Stimulated activated CD8-positive, alpha-beta memory T cell treated with anti-CD3 and anti-CD28 coated beads, Interleukin-7, amount 100 ng/mL, for 1 hour (primary cell): ENCODE measurements at places on chromosomes 2 and 18.

DNA sequence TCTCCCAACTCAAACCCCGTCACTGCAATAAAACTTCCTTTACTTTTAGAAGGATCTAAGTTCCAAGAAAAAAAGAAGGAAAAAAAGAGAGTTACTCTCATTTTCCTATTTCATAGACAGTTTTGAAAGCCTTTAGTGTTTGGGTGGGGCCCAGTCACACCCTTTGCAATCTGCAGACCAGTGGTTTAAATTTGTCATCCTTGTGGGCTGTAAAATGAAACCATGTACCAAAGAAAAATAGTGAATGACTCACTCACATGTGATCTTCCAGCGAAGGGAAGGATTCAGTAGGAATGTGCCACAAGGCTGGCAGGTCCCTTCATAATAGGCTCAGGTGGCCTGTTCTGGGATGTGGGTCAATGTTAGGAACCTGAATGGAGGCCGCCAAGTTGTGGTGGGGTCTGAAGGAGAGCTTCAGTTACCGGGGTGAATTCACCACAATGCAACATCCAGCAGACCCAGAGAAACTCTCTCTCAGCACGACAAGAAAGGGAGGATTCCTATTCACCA is 28.3 kb downstream of the ANXA4 start:
- no peak for DNase-seq

GRCh38 chr2:33620-34019 is 12.7 kb downstream of the FAM110C start:
- DNase-seq, result no peak

- DNase-seq, result no peak
Measured at GRCh38 chr18:52163478-52163877, 176.5 kb upstream of the DCC start.

DNA sequence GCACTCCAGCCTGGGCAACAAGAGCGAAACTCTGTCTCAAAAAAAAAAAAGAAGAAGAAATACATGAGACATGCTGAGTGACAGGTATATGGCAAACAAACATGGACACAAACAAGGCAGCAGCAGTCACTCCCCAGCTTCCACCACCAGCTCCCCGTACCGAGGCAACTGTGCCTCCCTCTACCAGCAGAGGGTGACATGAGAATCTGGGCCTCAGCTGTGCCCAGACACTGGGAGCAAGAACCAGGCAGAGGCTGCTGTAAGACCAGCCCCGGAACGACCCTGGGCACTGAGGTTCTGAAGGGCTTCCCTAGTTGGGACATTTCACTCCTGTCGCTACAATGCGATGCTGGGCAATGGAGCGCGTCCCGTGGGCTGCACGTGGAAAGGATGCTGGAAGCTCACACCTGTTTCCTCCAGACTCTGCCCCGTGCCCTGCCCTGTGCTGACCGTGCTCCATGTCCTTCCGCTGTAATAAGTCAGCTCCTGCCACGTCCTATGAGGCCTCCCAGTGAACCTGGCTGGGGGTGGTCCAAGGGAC is 37.1 kb downstream of the BOK start:
- no peak for DNase-seq

DNA sequence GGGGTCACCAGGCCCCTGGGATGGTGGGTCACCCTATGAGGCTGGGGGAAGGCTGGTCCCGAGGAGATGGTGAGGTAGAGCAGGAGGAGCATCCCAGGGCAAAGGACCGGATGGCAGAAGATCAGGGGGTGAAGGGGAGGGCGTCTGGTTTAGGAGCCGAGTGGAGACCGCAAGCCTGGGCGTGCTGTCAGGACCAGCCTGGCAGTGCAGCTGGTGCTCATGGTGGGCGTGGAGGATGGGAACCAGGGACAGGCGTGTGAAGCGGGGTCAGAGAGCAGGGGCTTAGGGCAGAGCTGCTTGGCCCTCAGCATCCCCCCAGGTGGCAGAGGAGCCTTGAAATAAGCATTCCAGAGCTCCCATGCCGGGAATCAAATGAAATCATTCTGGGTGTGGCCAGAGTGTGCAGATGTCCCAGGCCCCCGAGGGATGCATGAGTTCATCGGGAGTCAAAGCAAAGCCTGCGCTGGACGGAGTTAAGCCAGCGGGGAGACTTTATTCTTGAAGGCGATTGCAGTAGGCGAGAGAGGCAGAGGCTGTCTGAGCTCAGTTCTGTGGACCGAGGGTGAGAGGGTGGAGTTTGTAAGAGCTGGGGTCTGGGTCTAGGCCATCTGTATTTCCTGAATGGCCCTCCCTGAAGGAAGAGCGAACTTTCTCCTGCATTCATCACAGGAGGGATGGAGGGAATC is 33.1 kb upstream of the MBP start:
- DNase-seq, result no peak

DNA sequence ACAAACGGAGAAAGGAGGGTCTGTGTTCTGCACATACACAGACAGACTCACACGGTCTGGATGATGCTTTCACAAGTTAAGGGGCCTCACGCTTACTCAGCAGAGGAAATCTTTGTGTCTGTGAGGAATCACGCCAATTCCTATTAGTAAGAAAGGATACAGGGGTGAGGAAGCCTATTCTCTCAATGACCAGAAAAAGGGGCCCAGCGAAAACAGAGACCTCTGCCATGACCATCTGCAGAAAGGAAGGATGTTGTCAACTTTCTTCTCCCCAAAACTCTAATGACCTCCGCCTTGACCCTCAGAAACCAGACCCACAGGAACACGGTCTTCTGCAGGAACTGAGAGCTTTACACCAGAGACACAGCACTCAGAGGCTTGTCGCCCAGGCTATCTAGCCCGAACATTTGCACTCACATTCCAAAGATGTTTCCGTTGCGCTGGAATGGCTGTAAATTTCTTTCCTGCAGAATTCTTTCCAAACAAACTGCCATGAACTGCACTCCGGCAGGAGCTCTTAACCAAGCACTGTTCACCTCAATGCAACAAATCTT is 186.3 kb downstream of the TCF4 start:
- no peak for DNase-seq

DNA sequence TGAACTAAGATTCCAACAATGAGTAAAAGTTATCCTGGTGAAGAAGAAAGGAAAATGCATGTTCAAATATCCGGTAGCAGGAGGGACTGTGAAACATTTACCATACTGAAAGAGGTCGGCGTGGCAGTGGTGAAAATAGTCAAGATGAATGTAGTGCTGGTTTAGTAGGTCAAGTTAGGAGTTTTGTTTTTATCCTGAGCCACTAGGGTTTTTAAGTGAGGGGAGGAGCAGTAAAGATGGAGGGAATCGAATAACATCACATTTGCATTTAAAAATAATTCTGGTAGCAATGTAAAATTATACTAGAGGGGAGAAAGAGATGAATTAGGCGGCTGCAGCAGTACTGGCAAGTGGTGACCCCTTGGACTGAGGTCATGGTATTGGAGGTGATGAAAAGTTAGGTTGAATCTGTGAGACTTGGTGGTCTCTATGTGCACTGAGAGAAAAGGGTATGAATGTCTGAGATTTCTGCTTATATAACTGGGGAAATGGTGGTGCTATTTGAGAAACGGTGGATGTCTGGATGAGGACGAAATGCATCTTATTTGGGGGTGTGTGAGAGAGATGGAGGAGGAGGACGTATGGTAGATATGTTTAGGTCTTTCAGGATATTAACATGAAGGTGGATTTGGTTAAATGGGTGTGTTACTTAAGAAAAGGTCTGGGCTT is 5.9 kb downstream of the VAPA start:
- DNase-seq, result no peak

- no peak for DNase-seq
Measured at GRCh38 chr2:78814331-78814986, 211.0 kb upstream of the REG3G start.

DNA sequence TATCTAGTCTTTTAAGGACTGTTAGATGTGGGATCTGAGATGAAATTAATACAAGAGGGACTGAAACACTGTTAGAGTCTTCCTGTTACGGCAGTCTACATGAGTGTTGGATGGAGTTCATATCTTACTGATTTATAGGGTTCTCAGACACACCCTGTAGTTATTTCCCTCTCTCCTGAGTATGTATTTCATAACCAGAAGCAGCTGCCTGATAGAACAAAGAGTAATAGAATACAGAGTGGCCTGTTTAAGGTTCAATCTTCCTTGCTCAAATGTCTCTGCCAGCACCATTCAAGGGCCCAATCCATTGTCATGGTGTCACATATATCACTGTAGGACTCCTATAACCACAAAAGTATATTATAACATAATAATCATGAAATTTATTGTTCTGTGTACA is 1229.1 kb upstream of the ACVR2A start:
- DNase-seq, result no peak

- DNase-seq, result no peak
Measured at GRCh38 chr2:19124135-19124534, 234.3 kb downstream of the OSR1 start.

GRCh38 chr2:42930025-42930581 is 137.7 kb upstream of the HAAO start:
- DNase-seq, result no peak

GRCh38 chr18:54926593-54927325 is 32.5 kb downstream of the CCDC68 start:
- DNase-seq, result no peak

DNA sequence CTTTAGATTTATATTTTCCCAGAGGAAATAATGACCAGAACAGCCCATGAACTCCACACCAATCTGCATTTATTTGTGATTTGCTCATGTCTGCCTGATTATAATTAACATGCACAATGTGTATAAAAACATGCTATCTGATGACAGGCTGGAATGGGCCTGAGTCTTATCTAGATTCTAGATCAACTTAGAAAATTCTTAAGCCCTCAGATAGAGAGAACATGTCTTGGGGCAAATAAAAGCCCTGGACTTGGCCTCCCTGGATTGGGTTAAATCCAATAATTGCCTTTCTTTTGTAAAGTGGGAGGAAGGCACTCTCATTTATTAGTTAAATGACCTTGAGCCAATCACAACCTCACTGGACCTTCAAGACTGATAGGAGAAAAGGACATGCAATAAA is 61.8 kb downstream of the EVA1A start:
- DNase-seq, result no peak

- no peak for DNase-seq
Measured at GRCh38 chr2:239805043-239805329, 220.2 kb downstream of the NDUFA10 start.

DNA sequence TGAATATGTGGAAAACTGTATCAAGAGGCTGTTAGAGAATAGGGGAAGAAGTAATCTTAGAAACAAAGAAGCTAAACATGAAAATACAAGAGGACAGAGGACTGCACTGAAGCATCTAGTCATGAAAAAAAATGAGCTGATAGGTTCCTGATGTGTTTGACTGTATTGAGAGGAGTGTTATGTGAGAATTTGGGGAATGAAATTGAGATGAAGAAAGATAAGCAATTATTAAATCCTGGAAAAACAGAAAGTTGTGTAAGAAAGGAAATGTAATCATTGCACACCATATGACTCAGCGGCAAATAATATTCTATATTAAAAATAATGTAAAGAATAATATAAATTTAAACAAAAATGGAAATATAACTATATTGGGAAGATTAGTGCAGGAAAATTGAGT is 71.2 kb downstream of the SEMA4F start:
- DNase-seq, result no peak

- DNase-seq, result no peak
Measured at GRCh38 chr2:211748339-211748738, 790.3 kb downstream of the ERBB4 start.

GRCh38 chr2:26327291-26328272 is 18.4 kb upstream of the SELENOI start:
- no peak for DNase-seq

GRCh38 chr2:190765386-190766173 is 115.0 kb upstream of the GLS start:
- DNase-seq, result no peak

DNA sequence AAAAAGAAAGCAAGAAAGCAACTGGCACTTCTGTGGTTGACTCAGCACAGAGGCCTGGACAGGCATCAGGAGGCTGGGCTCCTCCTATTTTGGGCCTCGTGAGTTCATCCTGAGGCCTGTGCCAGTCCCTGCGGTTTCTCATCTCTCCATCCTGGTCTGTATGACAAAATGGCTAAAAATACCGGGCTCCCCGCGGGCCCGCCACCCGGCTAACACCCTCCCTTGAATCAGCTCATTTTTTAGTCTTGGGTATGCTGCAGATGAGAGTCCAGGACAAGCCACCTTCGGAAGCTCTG is 62.3 kb upstream of the YWHAQ start:
- no peak for DNase-seq

DNA sequence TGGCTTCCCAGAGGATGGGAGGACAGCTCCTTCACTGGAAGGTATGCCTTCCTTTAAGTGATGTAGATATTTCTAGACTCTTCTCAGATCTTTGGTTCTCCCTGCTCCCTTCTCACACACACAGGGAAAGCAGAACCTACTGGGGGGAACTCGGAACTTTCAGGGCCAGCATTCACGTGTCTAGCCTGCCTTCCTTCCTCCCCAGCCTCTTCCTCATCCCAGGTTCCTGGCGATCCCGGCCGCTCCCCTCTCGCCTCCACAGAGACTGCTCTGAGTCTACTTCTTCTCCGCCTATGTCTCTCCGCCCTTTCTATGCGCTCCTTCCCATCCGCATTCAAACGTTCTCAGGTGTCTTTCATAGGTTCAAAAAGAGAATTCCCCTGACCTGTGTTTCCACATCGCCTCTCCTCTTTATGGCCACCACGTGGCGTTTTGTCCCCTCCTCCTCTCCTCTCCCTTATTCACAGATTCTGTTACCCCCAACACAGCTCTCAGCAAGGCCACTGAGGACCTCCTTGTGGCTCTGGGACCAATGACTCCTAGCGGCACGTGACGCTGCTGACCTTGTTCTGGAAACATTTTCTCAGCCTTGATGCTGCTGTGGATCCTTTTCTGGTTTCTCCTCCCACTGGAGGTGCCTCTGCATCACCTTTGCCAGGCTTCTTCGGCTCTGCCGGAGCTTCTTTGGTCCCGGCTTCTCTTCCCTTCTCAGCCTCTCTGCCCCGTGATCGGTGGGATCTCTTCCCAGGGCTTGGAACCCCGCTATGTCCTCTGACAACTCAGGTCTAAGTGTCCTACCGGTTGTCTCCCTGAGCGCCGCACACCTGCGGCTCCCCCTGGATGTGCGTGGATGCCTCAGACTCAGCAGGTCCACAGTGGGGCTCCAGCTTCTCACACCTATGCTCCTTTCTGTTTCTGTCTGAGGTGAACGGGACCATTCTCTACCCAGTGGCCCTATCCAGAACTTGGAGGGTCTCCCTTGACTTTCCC is 77.5 kb downstream of the VAPA start:
- no peak for DNase-seq

- no peak for DNase-seq
Measured at GRCh38 chr2:149465873-149466272, 121.7 kb downstream of the MMADHC start.

- DNase-seq, result no peak
Measured at GRCh38 chr2:29236074-29236473, 120.9 kb downstream of the CLIP4 start.
